ENCODE measurements at places on chromosomes 11 and 22.

DNA sequence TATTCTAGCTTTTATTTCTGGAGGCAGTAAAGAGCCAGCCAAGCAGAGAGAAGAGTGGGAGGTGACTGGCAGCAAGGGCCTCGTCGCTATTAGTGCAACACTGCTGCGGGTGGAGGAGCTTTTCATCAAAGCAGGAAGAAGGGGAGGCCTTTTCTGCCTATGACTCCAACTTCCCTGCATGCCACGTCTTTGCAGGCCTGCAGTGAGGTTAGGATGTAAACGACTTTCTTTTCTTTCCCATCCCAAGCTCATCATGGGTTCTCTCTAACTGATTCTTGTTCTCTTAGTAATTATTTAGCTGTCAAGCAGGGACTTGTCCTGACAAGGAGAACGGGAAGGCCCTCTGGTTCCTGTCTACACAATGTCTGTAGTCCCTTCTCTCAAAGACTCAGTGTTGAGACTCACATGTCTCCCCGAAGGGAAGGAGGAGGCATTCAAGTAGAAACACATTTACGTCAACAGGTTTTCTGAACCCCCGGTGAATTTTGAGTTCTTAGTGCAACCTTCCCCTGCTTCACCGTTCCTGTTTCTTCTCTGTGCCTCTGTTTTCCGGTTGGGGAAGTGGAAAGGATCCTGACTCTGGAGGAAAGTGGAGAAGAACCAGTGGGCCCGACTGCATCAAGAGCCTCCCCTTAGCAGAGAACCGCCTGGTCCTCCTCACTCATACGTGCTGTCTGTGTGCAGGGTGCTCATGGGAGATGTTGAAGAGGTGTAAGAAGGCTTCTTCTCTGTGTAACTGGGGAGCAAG lies 56.9 kb downstream of the PACS1 start:
- peak; percentile 41 for DNase-seq

GRCh38 chr22:17013396-17014100 lies 5.5 kb upstream of the GAB4 start:
- peak; percentile 2 for DNase-seq

- DNase-seq: no peak
These were observed 25.0 kb downstream of the MED15 start for GRCh38 chr22:20532256-20532993.

DNA sequence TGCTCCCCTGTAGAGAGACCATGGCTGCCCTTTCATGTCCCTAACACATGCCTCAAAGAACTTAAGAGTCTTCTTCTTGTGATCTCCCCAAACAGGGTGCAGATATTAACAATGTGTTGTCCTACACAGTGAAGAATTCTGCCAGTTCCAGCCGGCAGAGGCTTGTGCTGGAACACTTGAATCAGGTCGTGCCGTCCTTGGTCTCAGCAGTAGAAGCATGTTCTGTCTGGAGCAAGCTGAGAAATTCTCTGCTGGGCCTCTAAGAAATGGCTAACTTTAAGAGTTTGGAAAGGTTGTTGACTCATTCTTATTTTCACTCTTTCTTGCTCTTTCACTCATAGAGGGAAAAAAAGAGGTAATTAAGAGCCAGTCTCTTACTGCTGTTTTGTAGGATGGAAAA lies 71.1 kb upstream of the SLC25A18 start:
- DNase-seq: no peak

- DNase-seq: no peak
These were observed 27.9 kb downstream of the NOX4 start for GRCh38 chr11:89463266-89463780.

DNA sequence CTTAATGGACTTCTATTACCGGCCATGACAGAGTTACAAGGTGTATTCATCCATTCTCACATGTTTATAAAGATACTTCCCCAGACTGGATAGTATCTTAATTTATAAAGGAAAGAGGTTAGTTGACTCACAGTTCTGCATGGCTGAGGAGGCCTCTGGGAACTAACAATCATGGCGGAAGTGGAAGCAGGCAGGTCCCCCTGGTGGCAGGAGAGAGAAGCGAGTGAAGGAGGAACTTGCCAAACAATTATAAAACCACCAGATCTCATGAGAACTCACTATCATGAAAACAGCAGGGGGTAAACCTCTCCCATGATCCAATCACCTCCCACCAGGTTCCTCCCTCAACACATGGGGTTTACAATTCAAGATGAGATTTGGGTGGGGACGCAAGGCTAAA lies 170.0 kb upstream of the PDGFD start:
- no peak for DNase-seq

DNA sequence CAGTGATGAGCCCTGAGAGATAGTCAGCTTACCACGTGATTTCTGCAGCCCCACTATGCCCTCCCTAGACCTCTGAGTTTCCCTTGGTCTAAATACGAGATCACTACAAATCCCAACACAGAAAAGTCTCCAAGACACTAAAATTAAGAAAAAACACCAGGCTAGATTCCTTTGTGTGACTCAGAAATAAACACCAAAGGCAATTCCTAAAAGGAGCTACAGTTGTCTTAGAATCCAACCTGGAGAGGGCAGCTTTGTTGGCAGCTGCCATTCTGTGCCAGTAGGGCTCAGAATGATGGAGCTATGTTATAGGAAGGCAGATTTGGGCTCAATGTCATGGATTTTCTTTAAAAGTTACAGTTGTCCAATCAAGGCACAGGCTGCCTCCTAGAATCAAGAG lies 37.1 kb upstream of the HMGXB4 start:
- DNase-seq: no peak
